ENCODE measurements at places on chromosomes 3 and 15. TPM values are rescaled to one million over a fixed set of nuclear protein-coding genes. Genes with fewer than 3 reads are reported as not detected.

- peaks cover 15% of the 10 kb centered on the region for H3K4me1 ChIP-seq
- peaks cover 43% of the 10 kb centered on the region for H3K36me3 ChIP-seq
- no peak overlapping the region for H3K27ac ChIP-seq
- peaks cover 2% of the 10 kb centered on the region for H3K27me3 ChIP-seq
- H3K4me3 ChIP-seq, result no peak overlapping the region
- no peak for DNase-seq
These were observed 46.0 kb downstream of the RPL39L start for GRCh38 chr3:187093320-187093719.

DNA sequence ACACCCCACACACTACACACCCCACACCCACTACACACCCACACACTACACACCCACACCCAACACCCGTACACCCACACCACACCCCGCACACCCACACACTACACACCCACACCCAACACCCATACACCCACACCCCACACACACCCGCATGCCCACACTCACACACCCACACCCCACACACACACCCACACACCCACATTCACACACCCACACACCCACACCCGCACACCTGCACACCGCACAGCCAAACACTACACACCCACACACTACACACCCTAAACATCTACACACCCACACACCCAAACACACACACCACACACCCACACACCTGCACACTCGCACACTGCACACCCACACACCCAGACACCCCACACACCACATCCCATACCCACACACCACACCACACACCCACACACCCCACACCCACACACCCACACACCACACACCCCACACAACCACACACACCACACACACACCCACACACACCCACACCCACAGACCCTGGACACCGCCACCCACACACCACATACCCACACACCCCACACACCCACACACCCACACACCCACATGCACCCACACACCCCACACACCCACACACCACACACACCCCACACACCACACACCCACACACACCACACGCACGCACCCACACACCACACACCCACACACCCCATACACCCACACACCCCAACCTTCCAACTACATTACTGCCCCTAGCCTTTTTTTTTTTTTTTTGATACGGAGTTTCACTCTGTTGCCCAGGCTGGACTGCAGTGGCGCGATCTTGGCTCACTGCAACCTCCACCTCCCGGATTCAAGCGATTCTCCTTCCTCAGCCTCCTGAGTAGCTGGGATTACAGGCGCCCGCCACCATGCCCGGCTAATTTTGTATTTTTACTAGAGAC, 16.9 kb downstream of the CEP19 start:
- no peaks in the 10 kb centered on the region for H3K36me3 ChIP-seq
- H3K27ac ChIP-seq, result peak overlapping the region; percentile 46
- DNase-seq, result no peak
- H3K4me3 ChIP-seq, result no peak overlapping the region
- peaks cover 9% of the 10 kb centered on the region for H3K4me1 ChIP-seq

DNA sequence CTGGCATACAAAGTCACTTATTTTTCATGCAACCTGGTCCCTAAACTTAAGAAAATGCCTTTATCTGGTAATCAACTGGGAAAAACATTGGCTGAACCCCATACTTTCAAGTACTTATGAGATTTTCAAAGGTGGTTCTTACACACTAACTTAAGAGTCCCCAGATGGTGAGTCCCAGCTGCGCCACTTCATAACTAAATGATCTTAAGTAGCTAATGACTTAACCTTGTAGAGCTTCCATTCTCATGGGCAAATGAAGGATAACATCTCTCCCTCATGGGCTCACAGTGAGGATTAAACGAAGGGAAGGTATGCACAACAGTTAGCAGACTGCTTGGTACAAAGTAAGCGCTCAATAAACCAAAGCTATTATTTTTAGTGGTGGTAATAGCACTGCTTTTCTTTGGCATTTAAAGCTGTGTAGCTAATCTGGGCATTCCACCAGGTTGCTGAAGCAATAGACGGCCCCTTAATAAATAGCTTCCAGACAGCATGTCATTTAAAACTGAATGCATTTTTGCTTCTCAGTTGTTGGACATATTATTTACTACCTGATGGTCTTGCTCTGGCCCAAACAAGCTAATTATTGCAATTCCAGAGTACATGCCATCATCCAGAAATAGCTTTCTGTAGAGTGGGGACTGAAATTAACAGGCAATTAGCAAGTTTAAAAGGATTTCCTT, 55.4 kb downstream of the LIPC start:
- peaks cover 54% of the 10 kb centered on the region for H3K4me1 ChIP-seq
- no peak for DNase-seq
- H3K36me3 ChIP-seq, result peaks cover 37% of the 10 kb centered on the region
- peak overlapping the region; percentile 95 for H3K27ac ChIP-seq

DNA sequence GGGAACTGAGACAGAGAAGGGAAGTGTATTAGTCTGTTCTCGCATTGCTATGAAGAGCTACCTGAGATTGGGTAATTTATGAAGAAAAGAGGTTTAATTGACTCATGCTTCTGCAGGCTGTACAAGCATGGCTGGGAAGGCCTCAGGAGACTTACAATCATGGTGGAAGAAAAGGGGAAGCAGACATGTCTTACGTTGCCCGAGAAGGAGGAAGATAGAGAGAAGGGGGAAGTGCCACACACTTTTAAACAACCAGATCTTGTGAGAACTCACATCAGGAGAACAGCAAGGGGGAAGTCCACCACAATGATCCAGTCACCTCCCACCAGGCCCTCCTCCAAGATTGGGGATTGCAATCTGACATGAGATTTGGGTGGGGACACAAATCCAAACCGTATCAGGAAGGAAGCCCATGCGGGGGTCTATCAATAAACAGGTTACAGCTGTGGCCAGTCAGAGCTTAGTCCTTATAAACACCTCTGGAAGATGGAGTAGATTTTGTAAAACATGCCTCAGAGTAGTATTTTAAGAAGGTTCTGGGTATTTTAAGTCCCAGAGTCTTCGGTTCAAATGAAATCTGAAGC, 153.9 kb downstream of the GHSR start:
- no peak overlapping the region for H3K27ac ChIP-seq
- H3K4me3 ChIP-seq, result no peak overlapping the region
- H3K36me3 ChIP-seq, result peaks cover 3% of the 10 kb centered on the region
- no peaks in the 10 kb centered on the region for H3K27me3 ChIP-seq

DNA sequence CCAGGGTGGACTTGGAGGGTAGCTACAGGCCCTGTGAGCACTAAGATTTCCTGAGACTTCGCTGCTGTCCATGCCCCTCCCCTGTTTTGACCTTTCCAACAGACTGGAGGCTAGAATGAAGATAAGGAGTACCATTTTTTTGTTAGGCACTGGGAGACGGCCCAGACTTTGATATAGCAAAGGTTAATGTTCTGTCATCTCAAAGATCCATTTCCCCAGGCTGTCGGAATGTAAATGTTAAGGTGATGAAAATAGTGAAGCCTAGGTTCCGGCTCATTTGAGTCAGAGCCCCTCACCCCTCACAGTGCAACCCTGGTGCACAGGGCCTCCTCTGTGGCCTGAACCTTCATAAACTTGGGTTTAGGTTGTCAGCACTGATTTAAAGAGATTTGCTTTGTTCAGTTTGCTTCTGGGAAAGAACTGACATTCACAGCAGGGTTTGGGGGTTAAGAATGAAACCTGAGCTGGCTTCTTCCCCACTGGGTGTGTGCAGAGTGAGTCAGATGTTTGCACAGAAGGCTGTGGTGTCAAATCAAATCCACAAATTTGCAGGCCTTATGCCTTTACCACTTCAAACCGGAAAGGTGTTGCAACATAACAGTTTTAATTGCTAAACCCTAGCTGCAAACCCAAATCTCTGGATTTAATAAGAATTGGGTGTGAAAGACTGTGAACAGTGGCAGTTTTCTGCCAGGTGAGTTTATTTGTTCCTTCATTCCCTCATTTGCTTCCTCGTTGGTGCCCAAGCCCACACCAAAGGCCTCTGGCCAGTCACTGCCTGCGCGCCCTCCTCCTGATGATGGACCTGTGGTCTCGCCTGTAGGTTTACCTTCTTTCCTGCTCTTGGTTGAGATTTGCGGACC, 20.6 kb upstream of the KCTD6 start:
- DNase-seq, result peak; percentile 69
- peak overlapping the region; percentile 92 for H3K27ac ChIP-seq
- H3K27me3 ChIP-seq, result peaks cover 1% of the 10 kb centered on the region
- peak overlapping the region; percentile 23 for H3K4me3 ChIP-seq
- peaks cover 2% of the 10 kb centered on the region for H3K36me3 ChIP-seq

CHRD gene
- total RNA-seq, result not detected

TGM4 gene
- not detected for total RNA-seq

SLC7A14 gene
- total RNA-seq, result not detected

POMGNT2 gene
- total RNA-seq, result 6.9 TPM

IL5RA gene
- not detected for total RNA-seq
